Vagina (tissue), 2 donors: ENCODE measurements at places on chromosomes 16 and 17.

DNA sequence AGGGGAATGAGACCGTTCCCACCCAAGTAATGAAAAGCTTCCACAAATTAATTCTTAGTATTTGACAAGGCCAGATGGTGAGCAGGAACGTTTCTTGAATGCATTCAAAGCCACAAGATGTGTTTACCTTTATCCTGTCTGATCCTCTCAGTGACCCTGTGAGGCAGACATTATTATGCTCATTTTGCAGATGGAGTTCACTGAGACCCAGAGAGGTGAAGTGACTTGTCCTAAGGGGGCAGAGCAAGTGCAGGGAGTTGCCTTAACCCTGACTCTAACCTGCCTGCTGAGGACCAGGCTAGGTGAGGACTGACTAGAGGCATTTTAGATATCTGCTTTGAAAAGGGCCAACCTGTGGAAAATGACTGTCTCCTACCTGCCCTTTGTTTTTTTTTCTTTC lies 156.7 kb downstream of the HAPSTR1 start:
- no peak for DNase-seq

GRCh38 chr16:85216522-85217375 lies 104.5 kb upstream of the CIBAR2 start:
- no peak for DNase-seq

- no peak for DNase-seq
These were observed 147.9 kb upstream of the MON1B start for GRCh38 chr16:77043076-77043475.

DNA sequence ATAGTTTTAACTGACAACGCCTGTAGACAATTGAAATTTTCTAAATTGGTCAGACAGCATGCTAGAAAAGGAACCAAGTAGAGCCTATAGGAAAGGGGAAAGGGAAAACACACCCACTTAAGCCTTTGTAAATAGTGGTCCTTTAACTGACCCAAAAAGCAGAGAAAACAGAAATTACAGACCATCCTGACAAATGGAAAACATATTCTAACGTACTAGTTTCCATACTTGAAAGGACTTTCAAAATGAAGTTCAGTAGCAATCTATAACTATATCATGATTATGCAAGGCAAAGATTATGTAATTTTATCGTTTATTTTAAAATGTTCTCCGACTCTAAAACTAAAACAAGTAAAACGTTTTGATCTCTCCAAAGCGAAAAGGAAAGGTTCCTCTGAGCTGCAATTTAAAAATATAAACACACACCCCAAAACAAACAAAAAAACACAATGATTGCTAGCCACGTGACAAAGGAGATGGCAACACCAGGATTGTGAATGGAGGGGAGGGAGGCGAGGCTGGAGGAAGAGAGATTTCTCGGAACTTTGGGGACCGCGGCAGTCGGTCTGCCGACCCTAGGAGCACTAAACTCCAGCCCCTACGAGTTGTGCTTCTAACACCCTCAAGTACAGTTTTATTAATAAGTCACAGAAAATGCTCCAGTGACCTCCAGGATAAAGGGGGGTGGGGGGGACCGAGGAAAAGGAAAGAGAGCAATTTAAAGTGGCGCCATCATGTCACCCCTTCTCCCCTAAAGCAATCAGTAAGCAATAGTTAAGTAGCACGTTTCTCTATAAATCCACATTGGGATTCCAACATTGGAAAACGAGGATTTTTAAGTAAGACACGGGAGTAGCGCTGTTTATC lies 1.7 kb downstream of the KANSL1 start:
- no peak for DNase-seq
